ENCODE measurements at places on chromosomes 16 and 17.

- no peak for DNase-seq
Measured at GRCh38 chr16:17447101-17447569, 23.6 kb downstream of the XYLT1 start.

GRCh38 chr16:58035356-58036170, 10.0 kb downstream of the MMP15 start:
- no peak for DNase-seq

GRCh38 chr17:69669441-69670178, 255.1 kb downstream of the MAP2K6 start:
- DNase-seq = no peak

GRCh38 chr16:48318630-48319029, 66.6 kb downstream of the SIAH1 start:
- DNase-seq = no peak

Data from Caki2 (cell line).